ENCODE measurements at places on chromosomes 16 and 17.

- DNase-seq = peak; percentile 60
These were observed 83.3 kb downstream of the C16orf95 start for GRCh38 chr16:87233928-87234327.

DNA sequence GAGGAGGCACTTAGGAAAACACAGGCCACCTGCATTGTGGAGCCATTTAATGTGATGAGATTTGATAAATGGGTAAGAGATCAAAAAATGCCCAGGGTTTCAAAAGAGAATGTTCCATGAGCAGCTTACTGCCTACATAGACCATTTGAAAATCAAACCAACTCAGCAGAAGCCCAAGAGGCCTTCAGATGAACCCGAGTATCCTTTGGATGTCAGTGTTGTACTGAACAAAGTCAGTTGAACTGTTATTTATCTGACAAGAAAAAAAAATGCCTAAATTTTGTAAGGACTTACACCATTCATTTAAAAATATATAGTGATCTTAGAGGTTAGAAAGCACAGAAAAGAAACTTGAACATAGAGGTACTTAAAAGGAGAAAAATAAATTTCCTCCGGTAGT is 381.7 kb downstream of the ZFHX3 start:
- DNase-seq = no peak

GRCh38 chr17:44061446-44061845 is 5.0 kb downstream of the LSM12 start:
- DNase-seq = no peak

DNA sequence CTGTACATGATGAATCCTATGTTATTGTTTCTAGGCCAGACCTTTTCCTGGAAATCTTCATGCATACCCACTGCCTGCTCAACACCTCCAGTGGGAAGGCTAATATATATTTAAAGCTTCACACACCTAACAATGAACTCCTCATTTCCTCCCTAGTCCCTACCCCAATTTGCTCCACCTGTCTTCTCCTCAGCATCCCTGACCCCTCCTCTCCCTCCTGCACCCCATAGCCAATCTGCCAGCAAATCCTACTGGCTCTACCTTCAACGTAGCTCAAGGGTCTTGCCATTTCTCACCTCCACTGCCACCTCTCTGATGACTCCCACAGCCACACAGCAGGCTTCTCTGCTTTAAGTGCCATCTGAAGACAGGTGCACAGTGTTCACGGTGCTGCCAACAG is 215.6 kb upstream of the WSB1 start:
- no peak for DNase-seq

GRCh38 chr17:42964161-42964932 is at the start of gene AARSD1:
Gene AARSD1 (minus strand): TSS chr17:42964454. CDS start chr17:42964440, 14 bp downstream.
- DNase-seq = peak; percentile 90

DNA sequence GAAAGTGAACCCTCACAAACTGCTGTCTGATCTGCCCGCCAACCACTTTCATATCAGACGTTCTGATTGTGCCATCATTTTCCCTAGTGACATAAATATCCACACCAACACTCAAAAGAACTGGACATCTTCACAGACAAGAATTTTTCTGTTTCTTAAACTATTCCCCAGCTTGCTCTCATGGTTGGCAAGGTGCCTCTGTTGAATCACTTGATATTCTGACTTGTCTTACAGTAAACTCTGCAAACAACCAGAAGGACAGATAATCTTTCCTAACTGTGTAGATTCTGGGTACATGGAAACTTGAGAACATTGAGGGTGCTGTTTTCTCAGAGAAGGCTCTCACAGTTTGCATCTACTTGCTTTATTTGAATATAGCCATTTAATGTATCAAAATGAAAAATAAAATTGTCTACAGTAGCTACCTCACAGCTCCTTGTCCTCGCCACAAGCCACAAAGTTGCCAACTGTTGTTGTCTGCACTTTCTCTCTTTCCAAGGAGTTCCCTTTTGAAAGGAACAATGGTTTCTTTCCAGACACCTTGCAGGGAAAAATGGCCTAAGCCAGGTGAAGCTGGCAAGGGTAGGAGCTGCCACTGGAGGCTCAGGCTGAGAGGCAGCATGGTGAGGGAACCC is 46.0 kb upstream of the ADAMTS18 start:
- no peak for DNase-seq

- DNase-seq = peak; percentile 88
These were observed at the start of gene ZNF768 for GRCh38 chr16:30526137-30526822. Gene ZNF768 (minus strand): TSS chr16:30526566. CDS start chr16:30526413, 153 bp downstream.

- no peak for DNase-seq
These were observed 20.5 kb upstream of the ITGA3 start for GRCh38 chr17:50035421-50035879.

GRCh38 chr17:33115366-33115765 is 123.7 kb downstream of the SPACA3 start:
- DNase-seq = no peak

DNA sequence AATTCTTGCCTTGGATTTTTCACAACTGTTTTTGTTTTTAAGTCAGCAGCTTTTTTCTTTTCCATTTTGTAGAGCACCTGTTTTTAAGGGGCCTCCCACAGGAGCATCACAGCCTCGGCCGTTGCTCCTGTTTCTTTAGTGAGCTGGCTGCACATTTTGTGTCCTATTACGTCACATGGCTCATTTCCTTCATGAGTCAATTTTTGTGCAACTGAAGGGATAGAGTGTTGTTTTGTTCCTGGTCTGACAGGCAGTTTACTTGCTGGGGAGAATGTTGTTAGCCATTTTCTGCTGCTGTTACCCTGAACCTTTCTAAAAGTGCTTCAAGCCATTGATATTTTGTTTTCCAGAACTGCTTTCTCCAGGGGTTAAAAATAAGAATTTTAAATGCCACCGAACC is 45.0 kb upstream of the CRISPLD2 start:
- DNase-seq = no peak

GRCh38 chr16:85821390-85822135 is 22.1 kb downstream of the COX4I1 start:
- DNase-seq = peak; percentile 93

- no peak for DNase-seq
These were observed 8.2 kb downstream of the AMFR start for GRCh38 chr16:56417138-56417537.

DNA sequence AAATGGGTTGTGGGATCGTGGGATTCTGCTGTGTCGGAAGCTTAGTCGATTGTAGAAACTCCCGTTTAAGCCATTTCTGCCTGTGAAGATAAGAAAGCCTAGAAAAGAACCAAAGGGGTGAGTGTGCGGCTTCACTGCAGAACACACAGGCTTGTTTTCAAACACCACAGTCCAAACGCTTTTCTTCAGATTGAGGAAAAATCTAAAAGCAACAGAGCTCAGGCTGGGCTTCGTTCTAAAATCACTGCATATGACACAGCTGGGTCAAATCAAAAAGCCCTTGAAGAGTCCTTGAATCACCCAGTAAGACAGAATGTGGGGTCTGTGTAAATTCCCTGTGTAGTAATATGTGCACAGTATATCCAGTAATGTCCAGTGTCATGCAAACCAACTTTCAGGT is 25.7 kb downstream of the NUBP1 start:
- DNase-seq = no peak

DNA sequence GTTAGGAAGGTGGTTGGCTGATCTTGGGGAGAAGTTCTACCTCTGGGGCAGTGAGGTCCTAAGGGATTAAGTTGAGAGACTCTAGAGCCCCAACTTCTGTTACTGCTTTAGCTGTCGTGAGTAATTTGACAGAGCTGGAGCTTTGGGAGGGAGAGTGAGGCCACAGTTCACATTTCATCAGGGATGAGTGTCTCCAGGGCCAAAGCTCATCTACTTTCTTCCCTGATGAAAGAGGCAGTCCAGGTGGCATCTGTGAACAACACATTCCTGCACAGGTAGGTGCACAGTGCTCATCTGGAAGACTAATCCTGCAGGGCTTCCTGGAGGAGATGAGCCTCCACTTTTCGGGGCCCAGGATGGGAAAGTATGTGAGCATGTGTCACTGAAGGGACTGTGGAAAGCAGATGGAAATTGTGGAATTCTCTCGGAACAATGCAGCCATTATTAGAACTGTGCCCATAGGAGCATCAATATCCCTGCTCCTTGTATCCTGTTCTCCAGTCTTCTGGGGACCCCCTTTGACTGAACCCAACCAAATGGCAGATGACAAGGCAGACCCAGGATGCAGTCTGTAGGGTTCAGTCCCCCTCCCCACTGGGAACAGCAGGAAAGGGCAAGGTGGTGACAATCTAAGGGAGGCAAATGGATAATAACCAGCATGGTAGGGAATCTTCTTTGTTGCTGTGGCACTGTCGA is 9.0 kb downstream of the DYNLL2 start:
- no peak for DNase-seq

DNA sequence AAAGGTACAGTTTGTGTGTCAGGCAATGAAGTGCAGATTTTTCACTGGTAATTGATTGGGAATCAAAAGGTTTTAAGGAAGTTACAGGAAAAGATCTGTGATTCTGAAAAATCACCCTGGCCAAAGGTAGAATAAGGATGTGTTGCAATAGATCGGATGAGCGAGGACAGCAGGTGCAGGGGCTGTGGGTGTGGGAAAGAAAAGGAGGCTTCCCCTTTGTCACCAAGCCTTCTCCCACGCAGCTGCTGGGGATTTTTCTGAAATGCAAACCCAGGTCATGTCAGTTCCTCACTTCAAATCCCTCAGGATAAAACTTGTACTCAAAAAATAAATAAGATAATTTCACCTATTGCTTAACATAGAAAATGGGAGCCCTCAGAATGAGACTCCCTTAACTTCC is 47.9 kb upstream of the ARHGAP17 start:
- no peak for DNase-seq

DNA sequence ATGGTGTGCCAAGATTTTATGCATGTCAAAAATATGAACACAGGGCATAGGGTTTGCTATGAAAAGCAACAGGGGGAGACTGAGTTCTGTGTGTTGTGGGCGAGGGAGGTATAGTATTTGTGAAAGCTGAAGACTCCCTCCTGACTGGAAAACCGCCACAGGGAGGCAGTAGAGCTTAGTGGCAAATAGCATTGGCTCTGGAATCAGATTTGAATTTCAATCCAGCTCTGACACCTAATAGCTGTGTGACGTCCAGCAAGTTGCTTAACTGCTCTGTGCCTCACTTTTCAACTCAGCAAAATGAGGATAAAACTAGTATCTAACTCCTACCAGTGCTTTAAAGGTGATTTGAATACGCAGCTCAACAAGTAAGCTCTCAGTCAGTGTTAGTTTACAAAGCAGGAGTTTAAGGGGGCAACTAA is 22.0 kb downstream of the KPNA2 start:
- peak; percentile 7 for DNase-seq

- no peak for DNase-seq
These were observed 12.2 kb downstream of the PLK1 start for GRCh38 chr16:23690771-23691482.

DNA sequence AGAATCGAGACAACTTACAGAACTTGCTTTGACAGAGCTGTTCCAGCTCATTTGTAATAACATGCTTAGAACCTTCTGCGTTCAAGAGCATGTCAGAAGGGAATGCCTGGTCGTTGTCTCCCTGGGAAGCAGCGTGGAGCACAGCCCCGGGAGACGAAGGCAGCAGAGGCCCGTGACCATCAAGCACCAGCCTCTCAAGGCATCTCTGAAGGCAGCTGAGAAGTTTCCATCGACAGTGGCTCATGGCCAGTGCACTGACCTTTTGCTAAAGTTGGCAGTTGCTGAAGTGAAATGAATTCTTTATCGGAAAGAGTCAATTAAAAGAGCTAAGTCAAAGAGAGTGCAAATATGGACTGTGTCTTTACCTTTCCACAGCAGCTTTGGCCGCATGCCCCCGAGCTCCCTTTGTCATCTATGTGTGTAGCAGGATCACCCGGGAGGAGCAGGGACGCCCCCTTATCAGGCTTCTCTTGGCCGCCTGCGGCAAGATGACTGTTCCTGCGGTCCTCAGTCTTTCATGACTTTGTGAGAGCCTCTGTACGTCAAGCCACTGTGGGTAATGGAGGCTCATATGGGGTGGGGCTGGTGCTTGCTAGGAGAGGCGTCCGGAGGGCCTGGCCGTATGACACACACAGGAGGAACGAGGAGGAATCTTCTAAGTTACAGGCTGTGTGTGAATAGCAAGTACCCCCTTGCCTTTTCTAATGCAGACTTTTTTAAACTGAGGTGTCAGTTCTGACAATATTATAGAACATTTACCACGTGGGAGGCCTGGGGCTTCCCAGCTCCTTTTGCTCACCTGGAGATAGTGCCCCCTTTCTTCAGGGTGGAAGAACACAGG is 54.2 kb downstream of the LDHD start:
- no peak for DNase-seq

- peak; percentile 32 for DNase-seq
These were observed 601 bp downstream of the PHKB start for GRCh38 chr16:47461598-47462266.

DNA sequence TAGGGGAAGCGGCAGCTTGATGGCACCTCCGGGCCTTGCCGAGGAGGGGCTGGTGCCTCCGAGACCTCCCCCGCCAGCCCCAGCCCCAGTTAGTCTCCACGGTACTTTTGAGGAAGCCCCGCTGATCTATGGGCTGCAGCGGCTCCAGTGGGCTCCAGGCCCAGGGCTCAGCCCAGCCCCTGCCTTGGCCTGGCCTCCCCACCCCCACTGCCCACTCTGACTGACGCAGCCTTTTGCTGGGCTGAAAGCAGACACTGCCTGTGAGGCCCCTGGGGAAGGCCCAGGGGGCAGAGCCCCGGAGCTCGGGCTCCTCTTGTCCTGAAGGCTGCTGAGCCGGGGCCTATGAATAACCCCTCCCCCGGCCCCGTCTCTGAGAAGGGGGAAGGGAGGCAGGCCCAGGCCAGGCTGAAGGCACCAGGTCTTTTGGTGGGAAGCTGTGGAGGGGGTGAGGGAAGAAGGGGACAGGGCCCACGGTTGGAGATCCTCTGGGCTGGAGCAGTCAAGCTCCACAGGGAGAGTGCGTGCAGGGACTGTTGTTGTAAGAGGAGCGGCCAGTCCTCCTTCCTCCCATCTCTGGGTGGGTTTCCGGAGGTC is 7.5 kb upstream of the SMTNL2 start:
- DNase-seq = peak; percentile 86

DNA sequence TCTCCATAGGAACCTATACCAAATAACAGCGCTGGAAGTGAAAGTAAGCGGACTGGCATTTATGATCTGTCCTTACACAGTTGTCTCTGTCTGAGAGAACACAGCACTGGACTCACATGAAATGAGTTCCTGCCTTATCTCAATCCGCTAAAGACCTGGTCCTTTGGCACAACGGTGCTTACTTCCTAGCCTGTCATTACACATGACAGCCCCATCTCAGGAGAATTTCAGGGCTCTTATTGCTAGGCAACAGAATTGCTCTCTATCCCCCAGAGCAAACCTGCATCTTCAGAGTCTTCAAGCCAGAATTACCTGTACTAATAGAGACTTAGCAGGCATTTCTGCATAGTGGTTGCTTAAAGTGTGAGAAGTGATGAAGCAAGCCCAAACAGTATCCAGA is 4.3 kb downstream of the KCNJ2 start:
- no peak for DNase-seq

GRCh38 chr17:38748149-38748891 is at the start of gene PCGF2:
Gene PCGF2 (minus strand): TSS chr17:38748336. CDS start chr17:38740402, 7,934 bp downstream.
- peak; percentile 67 for DNase-seq

All from iPS-NIHi11 (cell line).